ENCODE measurements at places on chromosomes 12 and 14.

DNA sequence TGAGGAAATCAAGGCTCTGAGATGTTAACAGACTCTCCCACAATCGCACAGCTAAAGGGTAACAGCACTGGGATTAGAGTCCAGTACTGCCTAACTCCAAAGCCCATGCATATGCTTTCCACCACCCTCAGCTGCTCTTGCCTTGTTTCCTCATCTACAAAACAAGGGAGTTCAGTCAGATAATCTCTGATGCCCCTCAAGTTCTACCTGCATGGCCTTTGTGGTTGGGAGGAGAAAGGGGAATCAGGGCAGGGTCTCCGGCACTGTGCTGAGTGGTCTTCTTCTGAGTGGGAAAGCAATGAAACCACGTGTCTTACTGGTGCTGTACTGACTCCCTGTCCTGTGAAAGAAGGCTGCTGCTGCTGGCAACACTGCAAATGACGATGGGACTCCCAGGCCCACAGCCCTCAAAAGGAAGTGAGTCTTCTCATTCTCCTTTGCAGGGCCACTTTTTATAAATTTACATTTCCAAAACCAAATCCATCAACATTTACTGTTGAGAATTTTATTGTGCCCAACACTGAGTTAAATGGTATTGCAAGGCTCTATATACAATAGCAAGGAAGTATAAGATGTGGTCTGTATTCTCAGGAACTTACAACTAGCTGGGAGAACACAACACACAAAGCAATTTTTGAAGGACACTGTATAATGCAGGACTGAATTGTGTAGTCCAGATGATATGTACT lies 19.7 kb upstream of the DUSP16 start:
- no peak for DNase-seq

DNA sequence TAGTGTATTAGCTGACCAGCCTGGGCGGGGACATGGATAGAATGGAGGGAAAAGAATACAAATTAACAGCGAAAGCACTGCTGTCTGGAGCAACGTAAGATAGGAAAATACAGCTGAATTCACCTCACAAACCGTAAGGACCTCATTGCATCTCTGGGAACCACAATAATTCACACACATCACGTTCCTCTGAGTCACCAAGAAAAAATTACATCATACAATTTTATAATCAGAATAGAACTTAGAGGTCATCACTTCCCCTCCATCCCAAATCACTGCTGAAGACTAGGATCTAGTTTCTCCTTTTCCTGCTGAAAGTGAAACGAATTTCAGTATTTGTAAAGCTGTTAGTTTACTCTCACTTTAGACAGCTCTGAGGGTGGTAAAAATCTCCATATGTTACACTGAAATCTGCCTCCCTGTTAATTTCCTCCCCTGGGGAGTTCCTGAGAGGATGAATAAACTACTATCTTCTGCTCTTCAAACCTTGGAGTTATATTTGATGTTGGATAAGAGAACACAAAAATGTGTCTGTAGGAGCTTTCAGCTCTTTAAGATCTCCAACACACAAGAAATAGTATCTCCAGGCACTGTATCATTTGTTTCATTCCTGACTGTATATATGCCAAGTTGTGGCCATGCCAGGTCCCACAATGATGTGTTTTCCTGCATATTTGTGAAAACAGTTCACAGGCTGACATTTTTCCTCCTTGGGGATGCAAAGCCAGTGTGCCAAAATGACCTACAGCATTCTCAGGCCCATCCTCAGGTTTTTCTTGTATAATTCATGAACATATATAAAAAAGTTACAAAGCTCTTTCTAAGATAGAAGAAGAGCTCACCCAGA lies 63.8 kb upstream of the SSTR1 start:
- no peak for DNase-seq

DNA sequence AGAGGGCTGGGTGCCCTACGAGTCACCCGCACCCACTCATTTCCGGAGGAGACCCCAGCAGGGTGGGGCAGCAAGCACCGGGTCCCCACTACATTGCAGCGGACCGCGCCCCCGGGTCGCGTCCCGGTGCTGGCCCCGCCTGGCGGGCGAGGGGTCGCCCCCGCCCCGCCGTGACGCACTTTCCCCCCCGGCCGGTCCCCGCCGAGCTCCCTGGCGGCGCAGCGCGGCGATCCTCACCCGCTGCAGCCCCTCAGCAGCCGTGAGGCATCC lies 106.1 kb downstream of the PRICKLE1 start:
- DNase-seq: peak; percentile 19

DNA sequence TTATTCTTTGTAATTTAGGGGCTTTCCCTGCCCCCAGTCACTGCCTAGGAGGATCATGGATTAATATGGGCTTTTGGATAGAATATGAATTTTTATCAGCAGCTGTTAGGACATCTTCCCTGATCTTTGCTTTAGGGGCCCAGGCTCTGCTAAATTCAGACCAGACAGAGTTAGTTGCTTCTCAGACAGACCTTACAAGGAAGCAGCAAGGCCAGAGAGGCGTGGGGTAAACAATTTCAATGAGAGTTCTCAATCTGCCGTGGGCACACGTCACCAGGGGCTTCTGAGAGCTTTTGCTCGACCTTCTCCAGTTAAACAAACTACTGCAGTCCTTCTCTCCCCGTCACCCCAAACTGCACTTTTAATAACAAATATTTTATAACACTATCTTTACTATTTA lies 27.7 kb downstream of the FGF6 start:
- no peak for DNase-seq

DNA sequence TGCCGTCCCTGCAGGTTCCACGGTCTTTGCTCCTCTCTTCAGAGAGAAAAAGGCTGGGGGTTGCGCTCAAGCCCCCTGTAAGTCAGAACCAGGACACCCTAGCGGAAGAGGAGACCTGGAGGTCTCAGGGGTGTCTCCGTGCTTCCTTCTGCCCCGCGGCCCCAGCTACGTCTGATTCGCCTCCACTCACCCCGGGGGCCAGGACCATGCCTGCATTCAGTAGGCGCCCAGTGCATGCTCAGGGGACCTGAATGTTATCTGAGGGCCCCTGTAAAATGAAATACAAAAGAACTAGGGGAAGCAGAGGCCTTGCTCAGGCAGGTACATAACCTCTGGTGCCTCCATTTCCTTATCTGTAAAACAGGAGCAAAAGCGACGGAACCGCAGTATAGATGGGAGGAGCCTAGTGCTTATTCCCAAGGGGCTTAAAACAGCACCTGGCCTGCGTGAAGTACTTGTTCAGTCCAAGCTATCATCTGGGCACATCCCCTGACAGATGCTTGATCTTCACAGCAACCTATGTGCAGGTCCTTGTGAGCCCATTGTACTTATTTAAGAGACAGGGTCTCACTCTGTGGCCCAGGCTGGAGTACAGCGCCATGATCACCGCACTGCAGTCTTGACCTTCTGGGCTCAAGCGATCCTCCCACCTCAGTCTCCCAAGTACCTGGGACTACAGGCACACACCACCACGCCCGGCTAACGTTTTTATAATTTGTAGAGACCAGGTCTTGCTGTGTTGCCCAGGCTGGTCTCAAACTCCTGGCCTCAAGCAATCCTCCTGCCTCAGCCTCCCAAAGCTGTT lies 110.3 kb upstream of the NCOR2 start:
- DNase-seq: no peak

DNA sequence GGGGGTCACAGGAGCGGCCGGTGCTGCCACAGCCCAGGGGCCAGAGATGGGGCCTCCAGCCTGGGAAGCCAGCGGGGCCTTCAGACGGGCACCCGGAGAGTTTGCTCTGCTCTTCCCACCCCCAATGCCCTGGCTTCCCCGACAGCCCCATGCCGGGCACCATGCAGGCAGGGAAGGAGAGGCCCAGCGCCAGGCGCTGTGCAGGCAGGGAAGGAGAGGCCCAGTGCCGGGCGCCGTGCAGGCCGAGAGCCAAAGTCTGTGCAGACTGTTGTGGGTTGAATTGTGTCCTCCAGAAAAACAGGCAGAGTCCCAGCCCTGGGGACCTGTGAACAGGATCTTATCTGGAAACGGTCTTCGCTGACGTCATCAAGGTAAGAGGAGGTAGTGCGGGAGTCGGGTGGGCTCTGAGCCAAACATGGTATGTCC lies 34.3 kb downstream of the GALNT9 start:
- DNase-seq: no peak

- no peak for DNase-seq
These were observed 19.4 kb downstream of the GRIN2B start for GRCh38 chr12:13961971-13962370.

GRCh38 chr12:26919216-26919555 lies 18.6 kb downstream of the INTS13 start:
- DNase-seq: no peak

- no peak for DNase-seq
These were observed 95.2 kb upstream of the FOXG1 start for GRCh38 chr14:28671425-28671824.

DNA sequence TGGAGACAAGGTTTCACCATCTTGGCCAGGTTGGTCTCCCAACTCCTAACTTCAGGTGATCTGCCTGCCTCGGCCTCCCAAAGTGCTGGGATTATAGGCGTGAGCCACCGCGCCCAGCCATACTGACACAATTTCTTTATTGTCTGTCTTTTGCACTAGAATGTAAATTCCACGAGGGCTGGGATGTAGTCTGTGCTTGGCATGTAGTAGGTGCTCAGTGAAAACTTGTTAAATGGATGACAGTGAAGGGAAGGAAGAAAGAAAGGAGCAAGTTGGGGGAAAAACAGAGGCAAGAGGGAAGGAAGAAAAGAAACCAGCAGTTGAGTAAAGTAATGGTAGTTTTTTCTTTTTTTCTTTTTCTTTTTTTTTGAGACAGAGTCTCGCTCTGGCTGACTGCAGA lies 53.1 kb downstream of the LIMA1 start:
- no peak for DNase-seq

GRCh38 chr14:23181946-23182345 lies 1.5 kb downstream of the SLC7A8 start:
- DNase-seq: no peak

DNA sequence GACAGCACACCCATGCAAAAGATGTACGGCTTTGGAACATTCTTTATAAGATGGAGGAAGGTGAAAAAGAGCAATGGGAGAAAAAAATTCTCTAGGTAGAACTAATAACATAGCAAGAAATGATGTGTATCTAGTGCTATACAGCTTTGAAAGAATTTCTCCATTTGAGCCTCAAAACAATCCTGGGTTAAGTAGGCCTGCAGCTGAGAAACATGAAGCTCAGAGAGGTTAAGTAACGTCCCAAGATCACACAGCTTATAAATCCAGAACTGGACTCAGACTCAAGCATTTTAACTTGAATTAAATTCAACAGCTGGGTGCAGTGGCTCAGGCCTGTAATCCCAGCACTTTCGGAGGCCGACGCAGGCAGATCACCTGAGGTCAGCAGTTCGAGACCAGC lies 32.9 kb downstream of the TTC7B start:
- no peak for DNase-seq

GRCh38 chr12:104381731-104382480 lies 74.8 kb upstream of the CHST11 start:
- peak; percentile 63 for DNase-seq

- DNase-seq: no peak
These were observed 138.4 kb downstream of the ATP23 start for GRCh38 chr12:58079806-58080205.

DNA sequence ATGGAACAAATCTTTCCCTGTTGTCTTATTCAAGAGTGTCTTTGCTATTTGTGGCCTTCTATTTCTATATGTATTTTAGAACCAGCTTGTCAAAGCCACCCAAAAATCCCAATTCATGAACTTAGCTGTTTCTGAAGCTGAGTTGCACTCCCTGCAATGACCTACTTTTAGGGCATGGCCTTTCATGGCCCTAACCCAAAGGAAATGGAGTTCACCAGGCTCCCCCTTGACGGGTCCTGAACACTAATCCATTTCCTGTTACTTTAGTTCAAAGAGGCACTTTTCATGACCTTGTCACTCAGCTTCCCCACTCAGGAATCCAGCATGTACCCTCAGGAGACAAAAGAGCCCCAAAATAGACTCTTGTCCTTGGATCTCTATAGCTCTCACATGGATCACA lies 7.6 kb downstream of the TMED8 start:
- no peak for DNase-seq

DNA sequence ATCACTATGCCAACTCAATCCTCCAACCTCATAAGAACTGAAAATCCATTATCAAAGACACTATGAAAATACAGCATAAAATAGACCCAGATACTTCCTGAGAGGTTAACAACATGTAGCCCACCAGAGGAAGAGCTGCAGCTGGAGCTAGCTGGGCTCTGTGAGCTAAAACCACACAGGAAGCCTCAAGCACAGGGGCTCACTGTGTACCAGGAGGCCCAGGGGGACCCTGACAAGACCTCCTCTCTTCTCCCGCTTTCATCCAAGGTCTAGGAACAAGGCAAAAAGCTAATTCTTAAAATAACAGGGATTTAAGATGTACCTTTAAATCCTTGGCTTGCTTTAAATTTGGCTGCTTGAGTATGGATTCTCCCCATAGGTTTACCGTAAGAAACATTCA lies 53.6 kb downstream of the EIF2S3B start:
- peak; percentile 33 for DNase-seq

DNA sequence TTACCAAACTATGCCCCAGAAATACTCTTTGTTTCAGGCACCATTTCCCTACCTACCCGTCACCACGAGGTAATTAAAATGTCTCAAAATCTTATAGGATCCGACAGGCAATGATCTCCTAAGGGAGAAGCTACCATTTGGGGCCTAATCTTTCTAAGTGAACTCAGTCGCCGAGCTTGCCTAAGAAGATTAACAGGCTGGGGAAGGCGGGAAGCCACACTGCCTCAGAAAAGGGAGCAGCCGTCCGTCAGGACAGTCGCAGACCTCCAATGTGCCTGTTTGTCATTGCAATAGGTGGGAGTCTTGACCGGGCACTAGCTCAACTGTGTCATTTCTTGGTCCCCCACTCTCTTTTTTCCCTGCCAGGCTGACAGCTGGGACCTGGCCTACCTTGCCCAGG lies 4.6 kb downstream of the TTC7B start:
- DNase-seq: no peak

GRCh38 chr14:54623279-54624004 lies 56.5 kb downstream of the SAMD4A start:
- no peak for DNase-seq

- DNase-seq: no peak
These were observed 112.3 kb upstream of the BCL2L14 start for GRCh38 chr12:11958221-11959091.

GRCh38 chr12:666766-667308 lies 3.6 kb upstream of the NINJ2 start:
- DNase-seq: no peak

- DNase-seq: no peak
These were observed 480.8 kb downstream of the RERGL start for GRCh38 chr12:17609153-17609552.

GRCh38 chr12:95318071-95318545 lies 100.5 kb downstream of the VEZT start:
- no peak for DNase-seq

DNA sequence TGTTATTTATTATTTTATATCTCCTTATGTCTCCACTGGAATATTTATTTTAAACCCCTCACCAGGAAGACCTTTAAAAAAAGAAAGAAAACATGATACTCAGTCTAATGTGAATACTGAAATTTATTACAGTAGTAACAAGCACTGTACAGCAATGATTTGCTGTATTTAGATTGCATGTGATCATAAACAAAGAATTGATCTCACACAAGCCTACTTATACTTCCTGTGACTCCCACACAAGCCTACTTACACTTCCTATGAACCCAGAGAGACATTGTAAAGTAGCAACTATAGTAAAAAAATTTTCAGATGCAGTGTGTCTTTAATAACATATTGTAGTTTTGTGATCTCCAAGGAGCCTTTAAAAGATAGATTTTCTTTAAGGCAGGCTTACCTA lies 142.7 kb upstream of the SYT1 start:
- no peak for DNase-seq

Data from naive thymus-derived CD8-positive, alpha-beta T cell (primary cell).